RPMI7951 (cell line): ENCODE measurements at places on chromosomes 4 and X.
A peak's percentile ranks its signal among the peaks of the same experiment; 100 is the strongest.

GRCh38 chr4:150216726-150217125 is 138.5 kb downstream of the DCLK2 start:
- DNase-seq = no peak

DNA sequence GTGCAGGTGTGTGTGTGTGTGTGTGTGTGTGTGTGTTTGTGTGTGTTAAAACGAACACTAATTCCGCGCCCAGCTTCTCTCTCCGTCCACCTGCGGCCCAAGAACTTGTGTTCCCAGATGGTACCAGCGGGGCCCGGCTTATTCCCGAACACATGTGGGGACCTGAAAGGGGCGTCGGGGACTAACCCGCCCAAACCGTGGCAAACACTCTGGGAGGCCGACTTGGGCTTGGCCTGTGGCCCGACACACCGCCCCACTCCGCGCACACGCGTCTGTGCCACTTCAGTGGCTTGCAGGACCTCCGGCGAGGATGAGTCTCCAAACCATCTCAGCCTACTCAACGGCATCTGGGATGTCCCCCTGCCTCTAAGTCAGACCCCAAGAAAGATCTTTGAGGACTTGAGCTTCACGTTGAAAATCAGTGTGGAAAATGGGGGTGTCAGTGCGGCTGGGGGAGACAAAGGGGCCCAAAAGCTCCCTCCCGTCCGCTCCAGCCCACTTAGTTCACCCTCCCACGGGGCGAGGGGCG is 790 bp upstream of the HHIP start:
- DNase-seq = no peak

DNA sequence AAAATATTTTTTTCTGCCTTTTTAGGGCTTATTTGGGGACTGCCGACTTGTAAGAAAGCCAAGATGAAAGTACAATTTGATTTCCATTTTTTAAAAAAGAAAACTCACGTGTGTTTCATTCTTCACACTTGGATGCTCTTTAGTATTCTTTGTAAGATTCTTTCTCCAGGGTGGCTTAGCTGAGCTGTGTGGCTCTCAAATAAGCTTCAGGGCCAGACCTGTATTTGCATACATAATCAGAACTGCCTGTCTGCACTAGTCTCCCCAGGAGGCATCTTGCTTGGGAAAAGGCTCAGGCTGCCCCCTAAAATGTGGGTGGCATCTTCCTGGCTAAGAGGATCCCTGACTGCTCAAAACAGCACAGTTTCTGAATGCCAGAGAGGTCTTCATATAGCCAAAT is 498.4 kb downstream of the MID1IP1 start:
- no peak for DNase-seq

GRCh38 chr4:171650543-171650942 is 162.7 kb upstream of the GALNTL6 start:
- DNase-seq = no peak

DNA sequence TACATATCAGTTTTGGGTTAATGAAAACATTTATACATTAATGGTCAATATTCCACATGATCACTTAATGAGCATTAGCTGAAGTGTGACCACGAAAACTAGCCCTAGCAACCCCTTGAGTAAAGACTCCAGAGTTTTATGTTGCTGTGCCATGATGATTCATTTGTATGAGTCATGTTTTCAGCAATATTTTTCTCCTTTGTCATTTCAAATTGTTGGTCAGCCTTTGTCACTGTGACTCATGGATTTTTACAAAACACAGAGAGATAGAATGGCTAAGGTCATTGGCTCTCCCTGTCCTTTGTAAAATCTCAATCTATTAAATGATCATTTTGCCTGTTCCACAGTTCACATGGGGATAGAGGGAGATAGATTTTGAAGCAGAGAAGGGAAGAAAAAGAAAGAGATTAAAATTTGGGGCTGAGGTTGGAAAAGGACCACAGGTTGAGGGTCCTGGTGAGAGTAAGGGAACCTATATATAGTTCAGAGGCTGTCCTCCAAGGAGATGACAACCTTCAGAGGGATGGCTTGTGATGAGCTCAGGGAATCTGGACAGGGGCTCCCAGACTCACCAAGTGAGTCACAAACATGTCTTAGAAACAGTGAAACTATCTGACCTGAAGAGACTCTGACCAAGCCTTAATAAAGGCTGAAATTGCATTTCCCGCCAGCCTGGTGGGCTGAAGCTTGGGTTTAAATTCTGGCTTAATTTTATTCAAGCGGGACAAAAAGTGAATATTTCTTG is 25.6 kb downstream of the NR0B1 start:
- DNase-seq = peak; percentile 94

DNA sequence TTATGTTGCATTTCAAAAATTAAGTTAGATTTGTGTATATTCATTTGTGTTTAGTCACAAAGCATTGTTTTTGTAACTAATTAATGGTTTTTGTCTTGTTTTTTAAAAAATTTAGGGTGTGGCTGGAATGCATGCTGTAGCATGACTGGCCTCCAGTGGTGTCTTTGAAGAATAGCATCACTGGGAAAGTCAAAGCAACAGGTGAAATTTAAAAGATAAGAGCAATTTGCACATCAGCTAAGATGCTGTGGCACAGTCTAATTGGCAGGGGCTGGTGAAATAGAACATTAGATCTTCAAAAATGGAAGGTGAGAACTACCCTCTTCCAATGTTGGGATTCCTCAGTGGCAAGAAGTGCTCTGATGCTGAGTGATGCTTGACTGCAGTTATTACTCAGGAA is 45.3 kb downstream of the ANK2 start:
- DNase-seq = peak; percentile 4

DNA sequence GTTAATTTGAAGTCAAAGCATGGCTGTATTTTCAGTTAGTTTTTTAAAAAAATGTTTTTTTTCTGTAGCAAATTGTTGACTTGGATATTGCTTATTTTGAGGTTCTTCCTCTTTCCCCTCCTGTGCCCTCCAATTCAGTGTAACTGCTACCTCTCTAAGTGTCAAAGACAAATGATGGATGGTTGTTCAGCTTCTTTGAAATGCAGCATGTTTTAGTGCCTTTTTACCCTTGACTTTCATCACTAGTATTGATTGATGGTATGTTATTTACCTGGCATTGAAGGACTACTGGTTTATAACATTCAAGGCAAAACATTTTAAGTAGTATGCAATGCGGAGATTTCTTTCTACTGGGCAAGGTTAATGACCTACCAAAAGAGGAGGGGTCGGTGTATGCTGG is 281.0 kb upstream of the FAT1 start:
- DNase-seq = no peak

- DNase-seq = peak; percentile 73
These were observed 118.8 kb downstream of the FAM13A start for GRCh38 chr4:88938138-88938537.

- peak; percentile 48 for DNase-seq
These were observed 1577.0 kb upstream of the TENM3 start for GRCh38 chr4:180665994-180666824.

DNA sequence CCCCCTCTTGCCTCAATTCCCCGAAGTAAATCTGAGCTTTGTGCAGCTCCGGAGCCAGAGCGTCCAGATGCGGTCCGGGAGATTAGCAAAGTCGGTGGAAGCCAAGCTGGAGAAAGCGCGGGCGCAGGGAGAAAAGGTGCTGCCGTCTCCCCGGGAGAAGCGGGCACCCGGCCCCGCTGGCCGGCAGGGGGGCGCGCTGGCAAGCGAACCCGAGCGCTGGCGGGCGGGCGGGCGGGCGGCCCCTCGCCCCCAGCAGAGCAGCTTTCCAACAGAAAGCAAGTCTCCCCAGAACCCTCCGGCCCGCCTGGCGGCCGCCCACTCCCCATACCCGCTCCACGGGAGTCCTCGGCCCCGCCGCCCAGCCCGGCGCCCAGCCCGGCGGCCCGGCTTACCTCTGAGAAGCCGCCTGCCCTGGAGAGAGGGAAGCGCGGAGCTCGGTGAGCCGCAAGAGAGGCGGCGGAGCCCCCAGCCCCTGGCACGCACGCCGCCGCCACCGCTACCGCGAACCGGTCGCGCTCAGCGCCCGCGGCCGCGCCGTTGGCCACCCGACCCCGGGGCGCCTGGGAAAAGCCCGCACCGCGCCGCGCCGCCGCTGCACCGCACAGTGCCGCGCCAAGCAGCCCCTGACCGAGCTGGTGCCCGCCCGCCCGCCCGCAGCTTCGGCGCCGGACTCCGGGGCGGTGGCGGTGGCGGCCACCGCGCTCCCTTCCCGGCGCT is 529 bp upstream of the CITED1 start:
- peak; percentile 26 for DNase-seq

DNA sequence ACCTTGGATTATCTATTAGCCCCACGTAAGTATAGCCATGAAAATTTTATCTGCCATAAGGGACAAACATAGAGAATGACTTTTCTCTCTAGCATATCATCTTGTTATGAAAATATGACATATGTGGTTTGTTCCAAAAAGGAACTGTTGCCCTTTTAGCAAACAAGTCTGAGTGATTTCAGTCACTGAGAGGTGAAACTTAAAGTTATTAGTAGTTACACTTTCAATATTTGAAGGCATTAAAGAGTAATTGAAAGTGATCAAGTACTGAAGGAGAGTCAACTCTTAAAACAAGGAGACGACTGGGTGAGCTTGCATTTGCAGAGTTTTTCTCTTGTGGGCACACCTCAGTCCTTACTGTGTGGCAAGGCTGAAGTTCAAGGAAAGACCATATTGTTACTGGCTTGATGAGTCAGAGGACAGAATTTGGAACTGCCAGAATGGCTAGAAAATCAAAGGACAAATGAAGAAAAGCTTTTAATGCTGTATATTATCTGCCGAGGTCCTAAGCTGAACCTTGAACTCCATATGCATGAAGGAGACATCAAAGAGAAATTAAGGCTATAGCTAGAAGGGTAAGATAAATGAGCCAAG is 205.1 kb upstream of the EMCN start:
- DNase-seq = no peak

GRCh38 chrX:135890087-135890585 is 3.1 kb downstream of the CT45A10 start:
- DNase-seq = no peak

DNA sequence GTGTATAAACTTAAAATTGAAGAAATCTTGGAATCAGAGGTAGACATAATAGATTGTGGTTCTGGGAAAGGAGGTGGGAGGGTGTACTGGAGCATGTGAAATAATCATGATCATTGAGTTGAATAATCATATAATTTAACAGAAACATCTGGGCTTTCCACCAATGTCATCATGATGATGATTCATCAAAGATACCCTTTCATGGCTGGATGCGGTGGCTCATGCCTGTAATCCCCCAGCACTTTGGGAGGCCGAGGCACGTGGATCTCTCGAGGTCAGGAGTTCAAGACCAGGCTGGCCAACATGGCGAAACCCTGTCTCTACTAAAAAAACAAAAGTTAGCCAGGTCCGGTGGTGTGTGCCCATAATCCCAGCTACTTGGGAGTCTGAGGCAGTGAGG is 6.7 kb upstream of the RUFY3 start:
- DNase-seq = peak; percentile 42

DNA sequence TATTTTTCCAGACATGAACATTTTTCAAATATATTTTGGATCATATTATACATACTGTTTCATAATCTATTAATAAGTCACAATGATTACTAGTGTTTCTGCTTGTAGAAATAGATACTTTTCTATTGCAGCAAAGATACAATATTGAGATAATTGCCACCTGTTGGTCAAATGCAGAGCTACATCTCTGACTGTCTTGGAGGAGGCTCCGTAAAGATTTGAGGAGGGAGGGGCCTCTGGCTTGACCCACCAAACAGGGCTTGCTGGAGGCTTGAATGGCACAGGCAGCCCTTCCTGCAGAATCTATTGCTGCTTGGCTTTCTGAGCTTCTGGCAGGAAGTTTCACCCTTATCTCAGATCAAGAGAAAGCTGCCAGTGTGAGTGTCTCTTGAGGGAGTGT is 99.3 kb upstream of the ARMCX2 start:
- DNase-seq = peak; percentile 35

DNA sequence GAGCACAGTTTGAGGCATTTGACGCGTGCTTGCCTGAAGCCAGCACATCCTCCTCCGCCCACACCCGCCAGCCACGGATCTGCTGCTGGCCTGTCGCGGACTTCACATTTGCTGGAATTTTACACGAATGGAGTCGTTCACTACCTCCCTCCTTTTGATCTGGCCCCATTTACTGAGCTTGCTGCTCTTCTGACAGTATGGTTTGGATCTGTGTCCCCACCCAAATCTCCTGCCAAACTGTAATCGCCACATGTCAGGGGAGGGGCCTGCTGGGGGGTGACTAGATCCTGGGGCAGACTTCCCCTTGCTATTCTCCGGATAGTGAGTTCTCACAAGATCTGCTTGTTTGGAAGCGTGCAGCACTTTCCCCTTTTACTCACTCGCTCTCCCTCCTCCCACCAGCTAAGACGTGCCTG is 19.9 kb upstream of the CPLX1 start:
- DNase-seq = no peak

DNA sequence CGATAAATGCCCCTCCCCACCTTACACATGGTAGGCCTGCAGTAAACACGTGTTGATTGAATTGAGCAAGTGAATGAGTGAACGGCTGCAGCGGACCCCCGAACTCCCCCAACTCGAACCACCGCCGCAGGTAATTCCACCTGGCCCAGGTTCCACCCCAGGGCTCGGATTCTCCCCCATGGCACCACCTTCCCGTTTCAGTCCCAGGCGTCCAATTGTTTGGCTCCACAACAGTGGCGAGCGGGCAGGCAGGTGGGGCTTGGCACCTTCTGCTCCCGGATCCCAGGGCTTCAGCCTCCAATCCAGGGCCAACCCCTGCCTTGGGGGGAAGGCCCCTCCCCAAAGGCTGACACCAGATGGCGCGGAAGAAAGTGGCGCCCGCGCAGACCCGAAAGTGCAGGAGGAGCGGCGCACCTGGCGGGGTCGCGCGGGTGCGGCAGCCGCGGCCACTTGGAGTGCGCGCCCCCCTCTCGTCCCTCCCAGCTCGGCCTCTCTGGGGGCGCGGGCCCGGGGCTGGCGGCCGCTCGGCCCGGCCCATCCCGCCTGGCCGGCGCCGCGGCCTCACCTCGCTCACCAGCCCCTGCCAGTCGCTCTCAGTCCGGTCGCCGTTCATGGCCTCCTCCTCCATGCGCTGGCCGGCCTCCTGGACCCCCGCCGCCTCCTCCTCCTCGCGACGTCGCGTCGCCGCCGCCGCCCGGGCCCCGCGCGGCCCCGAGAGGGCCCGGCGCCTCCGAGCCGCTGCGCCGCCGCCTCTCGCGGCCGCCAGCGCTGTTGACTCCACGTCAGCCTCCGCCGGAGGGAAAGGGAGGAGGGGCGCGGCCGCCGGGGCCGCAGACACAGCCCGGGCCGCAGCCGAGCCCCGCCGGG is at the start of gene CCDC149:
TSS of gene CCDC149 (minus strand) at position 791 of the 867 bp plus-strand sequence. CDS start at position 613, 178 bp downstream.
- peak; percentile 65 for DNase-seq

GRCh38 chr4:75542824-75543223 is 13.0 kb upstream of the ODAPH start:
- peak; percentile 57 for DNase-seq

GRCh38 chr4:45971108-45971507 is 152.7 kb downstream of the GABRG1 start:
- no peak for DNase-seq
